ENCODE measurements at places on chromosomes 2 and 18.

- DNase-seq: no peak
These were observed 29.7 kb downstream of the XDH start for GRCh38 chr2:31384771-31385276.

- DNase-seq: no peak
These were observed 85.4 kb upstream of the CPO start for GRCh38 chr2:206853915-206854314.

GRCh38 chr2:105114551-105114950, 76.7 kb downstream of the MRPS9 start:
- no peak for DNase-seq

DNA sequence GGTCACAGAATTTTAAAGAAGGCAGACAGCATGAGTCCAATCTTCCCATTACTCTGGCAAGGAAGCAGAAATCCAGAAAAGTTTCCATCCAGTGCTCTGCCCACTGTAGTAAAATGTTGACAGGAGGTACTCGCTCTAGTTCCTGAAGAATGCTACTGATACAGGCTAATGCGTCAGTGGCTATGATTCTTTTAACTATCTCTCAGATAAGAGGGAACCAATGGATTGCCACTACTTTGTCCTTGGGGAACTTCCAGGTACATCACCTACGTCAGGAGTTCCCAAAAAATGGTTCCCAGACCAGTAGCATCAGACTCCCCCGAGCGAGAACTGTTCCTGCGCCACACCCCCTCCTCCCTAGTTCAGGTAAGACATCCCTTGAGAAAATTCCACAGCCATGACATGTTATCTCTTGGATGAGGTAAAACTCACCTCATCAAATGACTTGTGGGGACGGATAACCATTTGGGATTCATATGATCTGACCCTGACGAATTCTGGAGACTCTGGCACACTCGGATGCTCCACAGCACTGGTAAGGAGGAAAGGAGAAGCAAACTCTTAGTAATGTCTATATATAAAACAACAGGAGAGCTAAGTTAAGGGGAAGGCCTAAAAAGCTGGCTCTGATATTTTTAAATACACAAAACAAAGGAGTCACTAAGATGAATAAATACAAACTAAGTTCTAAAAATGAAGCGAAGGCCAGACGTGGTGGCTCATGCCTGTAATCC, 16.5 kb downstream of the STARD7 start:
- DNase-seq: no peak

DNA sequence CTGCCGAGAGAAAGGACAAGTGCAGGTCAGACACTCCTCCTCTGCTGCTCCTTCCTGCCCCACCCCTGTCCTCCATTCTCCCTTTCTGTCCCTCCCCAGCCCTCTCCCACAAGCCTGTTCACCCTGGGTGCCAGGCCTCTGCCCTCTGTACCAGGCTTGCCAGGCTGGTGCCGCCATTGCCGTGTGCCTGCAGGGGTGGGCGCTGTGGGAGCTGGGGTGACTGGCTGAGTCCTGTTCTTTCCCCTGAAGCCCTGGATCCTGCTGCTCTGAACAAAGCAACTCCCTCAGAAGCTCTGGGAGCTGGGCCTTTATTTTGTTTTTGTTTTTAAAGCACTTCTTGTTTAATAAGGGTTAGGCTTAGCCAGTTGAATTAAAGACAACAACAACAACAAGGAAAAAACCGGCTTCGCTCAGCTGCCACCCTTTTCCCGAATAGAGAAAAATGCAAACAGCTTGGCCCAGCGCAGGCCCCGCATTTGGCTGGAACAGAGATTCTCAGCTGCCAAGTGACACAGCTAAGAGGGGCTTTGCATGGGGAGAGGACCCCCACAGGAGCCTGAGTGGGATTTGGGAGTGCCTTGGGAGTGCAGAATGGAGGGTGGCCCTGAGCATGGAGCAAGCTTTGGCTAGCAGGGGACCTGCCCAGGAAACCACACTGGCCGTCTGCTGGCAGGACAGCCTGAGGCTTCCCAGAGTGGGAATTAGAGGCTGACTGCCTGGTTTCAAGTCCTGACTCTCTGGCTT, 9.1 kb downstream of the PCARE start:
- DNase-seq: no peak

DNA sequence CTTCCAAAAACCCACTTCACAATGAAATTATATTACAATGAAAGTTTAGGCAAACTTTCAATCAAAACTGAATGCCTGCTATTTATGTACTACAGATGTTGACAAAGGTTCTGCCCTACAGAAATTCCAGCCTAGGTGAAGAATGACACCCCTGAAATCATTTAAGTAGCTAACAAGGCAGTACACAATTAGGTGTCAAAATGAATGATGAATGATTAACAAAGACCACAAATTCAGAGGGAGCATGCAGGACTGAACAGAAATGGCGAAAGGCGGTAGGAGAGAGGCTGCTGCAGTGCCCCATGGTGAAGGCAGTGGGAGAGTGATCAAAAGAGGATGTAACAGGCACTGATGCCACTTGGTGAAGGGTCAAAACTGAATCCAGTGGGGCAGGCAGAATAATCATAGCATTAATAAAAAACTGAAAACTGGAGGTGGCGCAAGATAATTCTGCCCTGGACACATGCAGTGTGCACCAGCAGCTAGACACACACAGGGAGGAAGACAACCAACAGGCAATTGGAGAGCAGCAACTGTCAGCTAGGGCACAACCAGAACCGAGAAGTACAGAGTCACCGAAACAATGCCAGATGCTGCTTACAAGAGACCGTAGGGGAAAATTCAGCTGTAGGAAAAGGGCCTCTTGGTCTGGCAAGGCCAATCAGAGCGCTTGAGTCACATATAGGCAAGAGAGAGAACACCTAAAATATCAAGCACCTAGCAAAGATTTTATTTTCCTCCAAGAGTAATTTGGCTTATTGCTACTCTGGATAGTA, 4.5 kb downstream of the TMEM131 start:
- no peak for DNase-seq

DNA sequence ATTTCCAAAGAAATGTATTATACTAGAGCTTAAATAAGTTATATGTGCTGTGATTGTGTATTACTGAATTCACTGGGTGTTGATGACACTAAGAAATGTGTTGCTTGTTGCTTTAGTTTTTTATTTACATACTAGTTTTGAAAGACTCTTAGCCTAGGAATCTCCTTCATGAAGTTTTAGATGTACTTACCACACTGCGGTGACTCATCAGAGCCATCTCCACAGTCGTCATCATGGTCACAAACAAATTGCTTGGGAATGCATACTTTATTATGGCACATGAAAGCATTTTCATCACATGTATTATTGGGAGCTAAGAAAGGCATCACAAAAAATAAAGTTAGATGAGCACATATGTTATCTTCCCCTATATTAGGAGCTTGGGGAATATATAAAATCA, 1624.2 kb downstream of the LRP1B start:
- no peak for DNase-seq

DNA sequence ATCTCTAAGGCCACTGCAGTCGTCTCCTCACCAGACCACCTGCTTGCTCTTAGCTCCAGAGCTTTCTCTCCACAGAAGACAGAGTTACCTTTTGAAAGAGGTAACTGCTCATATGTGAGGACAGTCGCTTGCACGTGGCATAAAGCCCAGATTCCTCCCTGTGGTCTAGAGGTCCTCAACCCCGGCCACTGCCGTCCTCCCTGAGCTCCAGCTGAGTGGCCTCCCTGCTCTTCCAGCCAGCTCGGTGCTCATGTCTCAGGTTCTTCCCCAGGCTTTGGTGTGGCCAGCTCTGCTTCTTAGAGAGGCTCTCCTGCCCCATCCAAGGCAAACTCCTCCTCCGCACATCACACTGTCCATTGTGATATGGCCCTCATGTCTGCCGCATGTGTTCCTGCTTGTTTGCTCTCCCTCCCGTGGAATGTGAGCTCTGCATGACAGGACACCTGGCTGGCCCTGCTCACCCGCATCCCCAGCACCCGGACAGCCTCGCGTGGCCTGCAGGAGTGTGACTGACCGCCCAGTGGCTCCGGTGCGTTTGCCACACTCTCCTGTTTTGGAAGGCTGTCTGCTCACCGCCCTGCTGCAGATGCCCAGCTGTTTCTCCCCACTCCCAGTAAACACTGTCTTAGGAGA, 91.5 kb upstream of the LDLRAD4 start:
- no peak for DNase-seq

- no peak for DNase-seq
These were observed 2.8 kb downstream of the NOL4 start for GRCh38 chr18:34221971-34222306.

DNA sequence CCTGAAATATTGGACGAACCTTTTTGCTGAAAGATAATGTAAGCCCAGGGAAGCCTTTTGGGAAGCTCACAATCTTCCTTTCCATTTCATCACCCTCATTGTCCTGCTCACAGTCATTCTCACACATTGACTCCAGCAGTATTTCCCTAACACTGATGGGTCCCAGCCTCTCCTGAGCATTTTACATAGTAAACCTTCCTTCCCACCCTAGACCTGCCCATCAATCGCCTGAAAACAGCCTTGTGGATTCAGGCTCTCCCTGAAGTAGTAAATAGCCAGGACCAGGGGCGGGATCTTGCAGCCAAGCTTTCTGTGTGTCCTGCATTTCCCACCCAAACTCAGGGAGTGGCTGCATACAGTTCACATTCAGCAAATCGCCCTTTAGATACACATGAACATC, 149.9 kb downstream of the CYRIA start:
- DNase-seq: no peak

- no peak for DNase-seq
These were observed 64.3 kb upstream of the SNTG2 start for GRCh38 chr2:886072-887022.

GRCh38 chr18:32454593-32454992, 16.1 kb downstream of the GAREM1 start:
- no peak for DNase-seq

DNA sequence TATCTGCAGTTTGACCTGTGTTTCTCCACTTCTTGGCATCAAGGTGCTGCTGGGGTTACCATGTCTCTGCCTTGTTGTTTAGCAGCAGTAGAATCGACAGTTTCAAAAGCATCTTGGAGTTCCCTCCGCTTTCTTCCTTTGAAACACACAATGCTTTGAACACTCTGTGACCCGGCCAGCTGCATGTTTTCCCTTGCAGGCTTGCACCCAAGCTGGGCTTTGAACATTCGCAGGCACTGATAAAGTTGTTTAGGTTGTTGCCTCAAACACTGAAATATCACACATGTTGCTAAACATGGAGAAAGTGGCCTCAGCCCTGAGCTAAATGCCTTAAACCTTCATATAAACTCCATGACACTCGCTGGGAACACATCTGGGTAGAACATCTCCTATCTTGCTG, 251.7 kb downstream of the TSN start:
- DNase-seq: no peak

GRCh38 chr2:199903111-199903510, 8.0 kb upstream of the C2orf69 start:
- no peak for DNase-seq

GRCh38 chr2:190547886-190548285, 13.4 kb upstream of the NEMP2 start:
- DNase-seq: no peak

DNA sequence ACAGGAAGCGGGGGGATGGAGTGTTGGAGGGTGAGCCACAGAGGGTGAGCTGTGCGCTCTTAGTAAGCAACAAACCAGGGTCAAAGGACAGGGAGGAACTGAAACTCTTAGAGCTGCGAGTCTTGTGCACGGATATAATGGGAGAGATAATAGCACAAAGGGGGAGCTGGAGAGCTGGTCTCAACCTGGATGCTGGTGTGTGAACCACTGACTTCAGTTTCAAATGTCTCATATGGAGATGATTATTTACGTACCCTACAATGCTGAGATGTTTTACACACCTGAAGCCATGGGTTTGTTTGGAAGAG, 35.9 kb downstream of the PTGR3 start:
- no peak for DNase-seq

DNA sequence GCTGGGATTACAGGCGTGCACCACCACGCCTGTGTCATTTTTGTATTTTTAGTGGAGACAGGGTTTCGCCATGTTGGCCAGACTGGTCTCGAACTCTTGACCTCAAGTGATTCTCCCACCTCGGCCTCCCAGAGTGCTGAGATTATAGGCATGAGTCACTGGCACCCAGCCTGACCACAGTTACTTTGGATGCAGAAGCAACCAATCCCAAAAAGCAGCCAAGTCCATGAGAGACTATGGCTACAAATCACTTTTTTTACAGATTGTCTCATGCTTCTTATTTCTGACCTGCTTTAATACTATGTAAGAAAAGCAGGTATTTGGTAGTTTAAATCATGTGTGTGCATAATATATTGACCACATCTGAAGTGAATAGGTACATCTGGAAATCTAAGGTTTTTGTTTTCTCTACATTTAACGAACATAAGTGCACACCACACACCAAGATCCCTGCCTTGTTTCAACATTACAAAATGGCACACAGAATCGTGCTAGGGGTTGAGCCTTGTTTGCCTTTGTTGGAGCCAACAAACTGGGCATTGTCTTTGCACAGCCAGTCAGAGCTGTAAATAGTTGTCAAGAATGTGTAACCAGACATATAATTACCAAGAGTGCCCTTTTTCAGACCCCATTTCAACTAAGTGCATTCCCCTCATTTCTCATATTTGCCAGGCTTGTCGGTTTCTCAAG, 18.3 kb upstream of the MAP4K4 start:
- no peak for DNase-seq

GRCh38 chr2:195664528-195664927, 7.5 kb downstream of the SLC39A10 start:
- no peak for DNase-seq

- DNase-seq: peak; percentile 57
These were observed 21.9 kb upstream of the RNF149 start for GRCh38 chr2:101330253-101330933.

DNA sequence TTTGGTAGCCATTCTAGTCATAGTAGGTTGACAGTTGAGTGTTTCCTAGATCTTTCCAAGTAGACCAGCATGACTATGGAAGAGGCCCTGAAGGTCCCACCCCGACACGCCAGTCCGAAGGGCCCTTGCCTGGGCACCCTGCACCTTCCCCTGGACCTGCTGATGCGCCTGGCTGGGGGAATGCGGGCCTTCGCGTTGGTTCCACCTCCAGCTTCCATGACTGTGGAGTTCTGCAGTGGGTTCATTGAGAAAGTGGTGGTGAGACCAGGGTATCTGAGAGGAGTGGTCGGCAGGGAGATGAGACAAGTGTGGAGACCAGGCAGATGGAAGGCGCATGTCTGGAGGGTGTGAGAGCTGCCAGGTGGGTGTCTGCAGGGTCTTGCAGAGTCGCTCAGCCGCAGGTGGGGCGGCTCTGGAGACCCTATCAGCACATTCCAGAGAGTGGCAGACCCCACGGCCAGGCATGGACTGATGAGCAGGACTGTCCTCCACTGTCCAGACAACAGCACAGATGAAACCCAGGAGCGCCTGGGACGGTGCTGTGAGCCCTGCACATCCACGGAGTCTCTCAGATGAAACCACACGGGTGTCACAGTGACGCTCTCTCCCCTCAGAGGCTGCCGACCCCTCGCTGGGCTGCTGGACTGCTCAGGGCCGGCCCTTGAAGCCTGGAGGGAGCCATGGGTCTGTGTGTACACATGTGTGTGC, 182.5 kb upstream of the HDAC4 start:
- no peak for DNase-seq

Data from stimulated activated CD4-positive, alpha-beta T cell treated with anti-CD3 and anti-CD28 coated beads, Interleukin-2, amount 100 ng/mL, for 24 hours (primary cell).